Psoas muscle (tissue), 8 donors: ENCODE measurements at places on chromosomes 2 and 18. TPM values are rescaled to one million over a fixed set of nuclear protein-coding genes. Genes with fewer than 3 reads are reported as not detected.

FZD7 gene
- 1.8 TPM for polyA plus RNA-seq

UPP2 gene
- not detected for polyA plus RNA-seq

RAD51AP2 gene
- polyA plus RNA-seq = not detected

EIF5B gene
- 83.1 TPM for polyA plus RNA-seq

GREB1 gene
- 3.2 TPM for polyA plus RNA-seq

CSRNP3 gene
- polyA plus RNA-seq = not detected

FAM228A gene
- polyA plus RNA-seq = 0.24 TPM

MC2R gene
- not detected for polyA plus RNA-seq

STON1 gene
- polyA plus RNA-seq = 1.2 TPM

NTSR2 gene
- polyA plus RNA-seq = 0.82 TPM

ALKAL2 gene
- polyA plus RNA-seq = 1.1 TPM

SMC6 gene
- polyA plus RNA-seq = 10.5 TPM

CLK1 gene
- 49.4 TPM for polyA plus RNA-seq

SPC25 gene
- 0.21 TPM for polyA plus RNA-seq

PAX3 gene
- polyA plus RNA-seq = 1.9 TPM

ORC2 gene
- 5.2 TPM for polyA plus RNA-seq

UBR3 gene
- polyA plus RNA-seq = 63.5 TPM

ZNF396 gene
- 0.38 TPM for polyA plus RNA-seq

ICOS gene
- not detected for polyA plus RNA-seq

CD8B2 gene
- polyA plus RNA-seq = 0.01 TPM

SF3B6 gene
- 90.8 TPM for polyA plus RNA-seq

ATP8B1 gene
- polyA plus RNA-seq = 0.63 TPM

SNED1 gene
- polyA plus RNA-seq = 9.2 TPM
